ENCODE measurements at places on chromosomes 12 and 14. TPM values are rescaled to one million over a fixed set of nuclear protein-coding genes. Genes with fewer than 3 reads are reported as not detected.

DNA sequence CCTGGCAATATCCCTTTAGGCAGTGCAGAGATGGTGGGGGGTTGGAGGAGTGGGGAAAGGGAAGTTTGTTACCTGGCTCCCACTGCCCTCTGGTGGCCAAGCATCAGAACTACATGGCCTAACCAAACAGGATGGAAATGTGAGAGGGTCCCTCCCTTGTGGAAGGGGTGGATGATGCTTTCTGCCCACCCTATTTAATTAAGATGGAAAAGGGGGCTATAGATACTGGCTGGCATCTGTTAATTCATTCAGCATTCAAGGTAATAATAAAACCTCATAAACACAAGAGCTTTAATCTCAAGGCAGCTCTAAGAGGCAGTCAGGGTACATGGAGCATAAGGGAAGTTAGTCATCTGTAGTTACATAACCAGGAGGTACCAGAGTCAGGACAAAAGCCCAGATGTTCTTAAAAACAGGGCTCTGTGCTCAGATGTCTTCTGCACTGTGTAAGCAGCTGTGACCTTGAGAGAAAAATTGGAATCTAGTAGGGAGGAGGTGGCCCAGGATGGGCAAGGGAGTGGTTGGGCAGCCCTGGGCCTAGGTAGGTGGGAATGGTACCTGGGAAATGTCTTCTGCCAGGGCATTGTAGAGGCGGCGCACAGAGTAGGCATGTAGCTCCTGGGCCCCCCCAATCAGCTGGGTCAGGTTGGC is 4.6 kb downstream of the AP1G2 start:
- peaks cover 16% of the 10 kb centered on the region for H3K4me1 ChIP-seq
- H3K27me3 ChIP-seq = no peaks in the 10 kb centered on the region
- DNase-seq = peak; percentile 74

DNA sequence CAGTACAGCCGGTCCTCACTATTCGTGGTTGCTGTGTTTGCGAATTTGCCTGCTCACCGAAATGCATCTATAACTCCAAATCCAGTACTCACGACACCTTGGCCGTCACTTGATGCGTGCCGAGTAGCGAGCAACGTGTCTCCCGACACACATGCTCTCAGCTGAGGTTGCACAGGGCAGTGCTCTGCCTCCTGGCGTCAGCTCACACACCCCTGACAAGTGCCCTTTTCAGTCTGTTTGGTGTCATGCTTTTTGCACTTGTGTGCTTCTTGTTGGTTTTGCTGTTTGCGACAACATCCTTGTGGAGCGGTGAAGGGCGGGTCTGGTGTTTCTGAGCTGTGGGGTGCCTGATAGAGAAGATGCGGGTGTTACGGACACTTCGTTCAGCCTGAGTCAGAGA is 110.4 kb upstream of the RFLNA start:
- H3K4me1 ChIP-seq = no peaks in the 10 kb centered on the region
- no peak overlapping the region for H3K27ac ChIP-seq
- no peak for DNase-seq
- no peaks in the 10 kb centered on the region for H3K27me3 ChIP-seq
- no peak overlapping the region for H3K4me3 ChIP-seq

- H3K4me1 ChIP-seq = peaks cover 11% of the 10 kb centered on the region
- DNase-seq = no peak
- H3K27me3 ChIP-seq = no peaks in the 10 kb centered on the region
- H3K4me3 ChIP-seq = no peak overlapping the region
- H3K36me3 ChIP-seq = no peaks in the 10 kb centered on the region
Observed at GRCh38 chr14:81729622-81730021, 196.0 kb upstream of the SEL1L start.

DNA sequence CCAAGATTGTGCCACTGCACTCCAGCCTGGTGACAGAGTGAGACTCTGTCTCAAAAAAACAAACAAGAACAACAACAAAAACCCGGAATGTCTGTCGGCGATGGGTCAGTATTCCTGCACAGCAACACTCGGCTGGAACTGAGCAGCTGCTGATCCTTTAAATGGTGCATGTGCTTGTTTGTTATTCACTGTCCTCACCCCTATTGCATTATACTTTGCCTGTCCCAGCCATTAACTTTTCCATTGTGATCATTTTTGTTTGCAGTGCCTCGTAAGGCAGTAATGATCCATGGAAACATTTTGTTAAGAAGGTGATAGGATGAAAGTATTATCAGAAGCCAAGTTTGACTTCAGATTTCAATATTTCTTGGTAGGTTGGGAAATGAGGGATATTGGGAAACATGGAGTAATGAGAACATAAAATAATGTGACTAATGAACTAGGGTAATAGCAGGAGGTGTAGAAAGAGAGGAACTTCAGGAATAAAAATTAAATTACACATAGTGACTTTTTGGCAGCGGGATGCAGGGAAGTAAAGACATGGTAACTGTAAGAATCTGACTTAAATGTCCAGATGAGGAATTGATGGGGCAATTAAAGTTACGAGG is 6.1 kb downstream of the ACSS3 start:
- H3K27me3 ChIP-seq = no peaks in the 10 kb centered on the region
- DNase-seq = no peak
- no peak overlapping the region for H3K4me3 ChIP-seq
- no peaks in the 10 kb centered on the region for H3K36me3 ChIP-seq

DNA sequence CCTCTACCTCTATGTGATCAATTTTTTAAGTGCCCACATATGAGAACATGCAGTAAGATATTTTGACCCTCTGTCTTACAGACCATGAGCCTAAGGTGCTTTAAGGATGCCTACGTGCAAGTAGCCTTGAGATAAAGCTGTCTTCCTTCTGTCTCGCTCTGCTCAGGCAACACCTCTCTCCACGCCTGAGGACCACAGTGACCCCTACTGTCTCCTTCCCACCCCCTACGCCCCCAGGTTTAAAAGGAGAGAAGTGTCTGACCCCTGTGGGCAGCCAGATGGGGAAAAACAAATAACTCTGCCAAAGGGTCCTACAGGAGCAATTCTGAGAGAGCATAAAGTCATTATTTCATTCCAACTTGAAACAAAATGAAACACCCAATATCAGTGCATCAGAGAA is 286.4 kb upstream of the TMEM132C start:
- H3K4me3 ChIP-seq = no peak overlapping the region
- H3K27ac ChIP-seq = no peak overlapping the region
- DNase-seq = no peak
- no peaks in the 10 kb centered on the region for H3K27me3 ChIP-seq

GRCh38 chr12:98154850-98155249 is 360.5 kb upstream of the TMPO start:
- H3K27ac ChIP-seq = no peak overlapping the region
- DNase-seq = no peak
- no peak overlapping the region for H3K4me3 ChIP-seq
- H3K27me3 ChIP-seq = no peaks in the 10 kb centered on the region
- H3K4me1 ChIP-seq = no peaks in the 10 kb centered on the region

DNA sequence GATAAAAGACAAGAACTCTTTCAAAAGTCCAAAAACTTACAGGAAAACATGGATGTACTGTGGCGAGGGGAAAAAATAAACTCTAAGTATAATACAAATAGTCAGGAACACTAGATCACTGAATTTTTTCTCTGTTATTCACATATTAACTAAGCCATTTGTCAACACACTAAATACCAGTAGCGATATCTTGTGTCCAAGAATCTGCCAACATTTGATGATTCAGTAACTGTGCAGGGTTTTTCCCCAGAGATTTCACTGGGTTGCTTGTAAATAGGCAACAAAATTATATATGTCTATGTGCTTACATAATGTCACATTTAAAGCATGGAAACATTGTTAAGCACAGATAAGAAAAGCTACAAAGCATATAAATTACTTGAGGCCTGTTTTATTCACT is 205.9 kb downstream of the KIF21A start:
- H3K4me1 ChIP-seq = no peaks in the 10 kb centered on the region
- no peak overlapping the region for H3K27ac ChIP-seq
- DNase-seq = no peak
- H3K36me3 ChIP-seq = no peaks in the 10 kb centered on the region
- no peak overlapping the region for H3K4me3 ChIP-seq

DNA sequence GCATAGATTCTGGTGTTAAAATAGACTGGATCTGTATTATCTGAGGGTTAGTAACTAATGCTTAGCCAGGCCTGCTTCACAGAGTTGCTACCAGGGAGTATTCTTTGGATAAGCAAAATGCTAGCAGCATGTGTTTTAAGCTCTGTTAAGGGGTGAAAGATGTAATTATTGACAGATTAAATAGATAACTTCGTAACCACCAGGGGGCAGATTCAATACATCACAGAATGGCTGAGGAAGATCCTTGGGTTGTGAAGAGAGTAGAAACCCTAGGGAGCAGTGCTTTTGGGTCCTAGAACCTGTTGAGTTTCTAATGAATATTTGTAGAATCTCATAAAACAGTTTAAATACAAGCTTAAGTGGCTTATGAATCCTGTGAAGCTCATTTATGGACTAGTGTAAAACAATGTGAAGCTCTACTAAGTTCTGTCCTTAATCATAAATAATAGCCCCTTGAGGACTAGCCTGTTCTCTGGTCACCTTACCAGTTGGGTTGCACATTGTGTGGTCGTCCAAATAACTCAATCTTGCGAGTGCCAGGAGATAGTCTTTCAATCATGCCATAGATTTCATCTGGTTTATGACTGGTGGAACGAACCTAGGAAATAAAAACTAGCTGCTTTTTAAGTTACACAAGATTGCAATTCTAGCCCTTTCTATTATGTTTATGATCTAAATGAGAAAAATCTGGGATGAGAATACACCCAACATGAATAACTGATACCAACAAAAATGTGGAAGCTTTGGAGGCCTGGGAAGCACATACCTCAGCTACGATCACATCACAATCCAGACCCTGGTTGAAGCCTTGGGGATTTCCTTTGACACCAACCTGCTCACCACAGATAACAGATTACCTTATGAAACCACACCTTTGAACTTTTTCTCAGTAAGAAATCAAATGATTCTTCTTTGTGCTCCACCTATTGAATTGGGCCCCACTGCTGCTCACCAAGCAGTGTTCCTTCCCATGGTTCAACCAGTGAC is 12.3 kb downstream of the METTL3 start:
- no peaks in the 10 kb centered on the region for H3K4me1 ChIP-seq
- peak overlapping the region; percentile 23 for H3K27ac ChIP-seq
- H3K4me3 ChIP-seq = no peak overlapping the region
- DNase-seq = no peak
- H3K36me3 ChIP-seq = peaks cover 34% of the 10 kb centered on the region

GRCh38 chr12:68370006-68370590 is 37.9 kb upstream of the MDM1 start:
- H3K4me3 ChIP-seq = no peak overlapping the region
- peaks cover 7% of the 10 kb centered on the region for H3K4me1 ChIP-seq
- no peaks in the 10 kb centered on the region for H3K27me3 ChIP-seq

- H3K36me3 ChIP-seq = no peaks in the 10 kb centered on the region
- H3K27ac ChIP-seq = no peak overlapping the region
- DNase-seq = peak; percentile 33
- H3K4me1 ChIP-seq = no peaks in the 10 kb centered on the region
- no peak overlapping the region for H3K4me3 ChIP-seq
- H3K27me3 ChIP-seq = no peaks in the 10 kb centered on the region
Observed at GRCh38 chr12:3593906-3594483, 103.0 kb downstream of the PRMT8 start.

DNA sequence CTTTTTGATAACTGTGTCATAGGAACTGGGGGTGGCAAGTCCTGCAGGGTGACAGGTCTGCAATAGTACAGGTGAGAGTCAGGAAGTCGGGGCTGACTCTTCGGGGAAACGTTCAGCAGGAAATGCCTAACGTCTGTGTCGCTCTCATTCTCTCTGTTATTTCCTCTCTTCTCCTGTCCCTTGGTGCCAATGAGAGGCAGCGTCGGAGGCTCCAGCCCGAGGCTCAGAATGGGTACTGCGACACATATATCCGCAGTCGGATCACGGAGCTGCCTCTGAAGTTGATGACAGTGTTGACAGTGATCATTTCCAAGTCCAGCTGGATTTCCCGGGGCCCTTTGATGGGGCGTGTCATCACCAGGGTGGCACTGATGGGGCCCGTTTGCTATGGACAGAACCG is 2.7 kb upstream of the TC2N start:
- no peak for DNase-seq
- H3K27me3 ChIP-seq = no peaks in the 10 kb centered on the region
- H3K4me3 ChIP-seq = no peak overlapping the region
- H3K27ac ChIP-seq = no peak overlapping the region

DNA sequence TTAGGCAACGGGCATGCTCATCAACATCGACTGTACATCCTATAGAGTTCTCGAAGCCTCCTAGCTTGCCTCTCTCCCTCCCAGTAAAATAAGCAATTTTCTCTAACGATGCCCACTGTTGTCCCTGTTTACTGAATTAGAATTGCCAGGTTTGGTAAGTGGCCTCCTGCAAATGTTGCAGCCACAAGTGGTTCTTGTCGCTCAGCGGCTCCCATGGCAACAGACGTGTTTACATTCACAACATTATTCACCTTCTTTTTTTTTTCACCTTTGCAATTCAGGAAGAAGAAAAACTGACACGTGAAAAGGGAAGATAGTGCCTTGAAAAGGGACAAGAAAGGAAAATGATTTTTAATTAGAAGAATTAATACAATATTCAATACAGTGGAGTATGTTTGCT is 100.9 kb upstream of the PKP2 start:
- H3K4me3 ChIP-seq = no peak overlapping the region
- DNase-seq = no peak
- H3K27me3 ChIP-seq = no peaks in the 10 kb centered on the region
- no peaks in the 10 kb centered on the region for H3K4me1 ChIP-seq
- no peak overlapping the region for H3K27ac ChIP-seq

GRCh38 chr12:6457220-6457945 is 5.5 kb downstream of the TAPBPL start:
- H3K4me3 ChIP-seq = no peak overlapping the region
- peaks cover 13% of the 10 kb centered on the region for H3K4me1 ChIP-seq
- DNase-seq = no peak

- H3K36me3 ChIP-seq = no peaks in the 10 kb centered on the region
- DNase-seq = no peak
- H3K4me3 ChIP-seq = no peak overlapping the region
Observed at GRCh38 chr14:68401855-68402254, 391.0 kb downstream of the ZFP36L1 start.

GRCh38 chr12:131555197-131555846 is 155.6 kb upstream of the SFSWAP start:
- H3K36me3 ChIP-seq = no peaks in the 10 kb centered on the region
- no peak overlapping the region for H3K4me3 ChIP-seq
- no peak for DNase-seq
- H3K4me1 ChIP-seq = no peaks in the 10 kb centered on the region
- no peaks in the 10 kb centered on the region for H3K27me3 ChIP-seq

GRCh38 chr14:35384455-35385041 is 20.0 kb downstream of the NFKBIA start:
- H3K4me3 ChIP-seq = no peak overlapping the region
- H3K36me3 ChIP-seq = no peaks in the 10 kb centered on the region
- H3K4me1 ChIP-seq = peaks cover 43% of the 10 kb centered on the region
- no peaks in the 10 kb centered on the region for H3K27me3 ChIP-seq
- DNase-seq = peak; percentile 96

The ATL1 gene
- 12.3 TPM for total RNA-seq

The RNU4-1 gene
- not detected for total RNA-seq

The SIX1 gene
- total RNA-seq = not detected

The COCH gene
- 0.71 TPM for total RNA-seq

The RND1 gene
- 5.2 TPM for total RNA-seq

The TBK1 gene
- total RNA-seq = 26.8 TPM

The KERA gene
- total RNA-seq = not detected

The STYK1 gene
- total RNA-seq = not detected

The MYF5 gene
- total RNA-seq = not detected

The DCD gene
- not detected for total RNA-seq

The RHEBL1 gene
- total RNA-seq = 0.36 TPM

The TWF1 gene
- 72.6 TPM for total RNA-seq

The TRIAP1 gene
- 14.8 TPM for total RNA-seq
